Posterior vena cava (tissue), 2 donors: ENCODE measurements at places on chromosomes 7 and 10.

DNA sequence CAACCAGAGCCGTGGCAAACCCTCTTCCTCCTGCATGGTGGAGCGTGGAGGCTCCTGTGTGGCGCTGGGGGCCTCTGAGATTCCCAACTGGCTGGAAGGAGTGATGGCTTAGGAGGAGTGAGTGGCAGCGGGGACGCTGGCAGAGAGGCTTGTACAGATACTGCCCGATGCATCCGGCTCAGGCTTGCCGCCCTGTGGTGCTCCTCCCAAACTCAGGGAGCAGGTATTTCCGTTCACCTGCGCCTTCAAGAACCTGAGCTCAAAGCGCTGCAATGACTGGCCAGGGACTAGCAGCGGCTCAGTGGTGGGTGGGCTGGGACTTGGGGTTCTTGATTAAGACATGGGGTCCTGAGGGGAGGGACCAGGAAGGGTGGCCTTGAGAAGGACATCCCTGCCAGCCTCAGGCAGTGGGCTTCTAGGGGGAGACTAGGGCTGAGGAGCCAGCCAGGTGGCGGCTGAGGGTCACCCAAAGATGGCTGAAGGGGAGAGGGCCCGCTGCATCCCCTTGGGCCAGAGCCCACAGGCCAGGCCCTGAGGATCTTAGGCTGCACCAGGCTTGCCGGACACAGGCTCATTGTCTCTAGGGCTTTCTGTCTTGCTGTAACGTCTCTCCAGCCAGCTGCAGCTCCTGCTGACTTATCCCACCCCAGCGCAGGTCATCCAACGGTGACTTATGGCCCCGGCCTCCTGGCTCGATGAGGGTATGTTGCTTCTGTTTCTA, 3.2 kb downstream of the ZNF775 start:
- no peak for DNase-seq

GRCh38 chr10:3765146-3765545, 19.9 kb downstream of the KLF6 start:
- DNase-seq = no peak

GRCh38 chr7:76223286-76223972, 21.7 kb downstream of the SRRM3 start:
- DNase-seq = no peak

DNA sequence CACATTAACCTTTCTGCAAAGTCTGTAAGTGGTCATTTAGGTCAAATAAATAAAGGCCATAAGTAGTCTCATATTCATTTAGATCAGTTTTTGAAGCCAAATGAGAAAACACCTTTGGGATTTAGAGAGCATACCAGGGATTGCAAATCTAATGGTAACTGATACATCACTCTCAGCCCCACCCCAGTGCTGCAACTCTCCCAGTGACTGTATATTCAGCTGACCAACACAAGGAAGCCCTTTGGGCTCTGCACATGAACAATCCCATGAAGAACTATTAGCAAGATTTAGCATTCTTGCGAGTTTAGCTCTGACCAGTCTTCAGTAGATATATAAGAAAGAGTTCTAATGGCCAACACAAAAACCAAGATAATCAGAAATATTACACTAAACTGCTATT, 252.3 kb downstream of the CSTF2T start:
- no peak for DNase-seq

DNA sequence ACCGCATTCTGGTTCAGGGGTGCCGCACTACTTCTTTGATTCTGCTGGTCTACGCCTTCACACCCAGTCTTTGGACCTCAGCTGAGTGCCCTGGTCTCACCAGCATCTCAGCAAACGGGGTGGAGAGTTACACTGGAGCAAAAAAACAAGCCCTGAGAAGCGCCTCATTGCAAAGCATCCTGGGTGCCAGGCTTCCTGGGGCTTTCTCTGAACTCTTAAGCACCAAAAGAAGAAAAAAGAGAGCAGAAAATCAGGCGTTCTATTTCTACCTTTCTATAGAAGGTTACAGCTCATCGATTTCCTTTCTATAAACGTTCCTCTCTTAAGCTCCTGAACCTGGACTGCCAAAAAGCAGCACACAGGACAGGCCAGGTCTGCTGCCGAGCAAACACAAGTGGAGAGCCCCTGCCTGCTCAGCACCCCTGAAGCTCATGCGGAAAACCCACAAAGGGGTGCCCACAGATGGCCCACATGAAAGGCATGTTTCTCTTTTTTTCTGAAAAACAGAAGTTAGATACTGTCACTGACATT, 217.9 kb downstream of the SFMBT2 start:
- DNase-seq = no peak

- no peak for DNase-seq
Observed at GRCh38 chr10:123069246-123069986, 60.6 kb downstream of the ACADSB start.

GRCh38 chr7:26083113-26083512, 68.9 kb upstream of the NFE2L3 start:
- DNase-seq = no peak

DNA sequence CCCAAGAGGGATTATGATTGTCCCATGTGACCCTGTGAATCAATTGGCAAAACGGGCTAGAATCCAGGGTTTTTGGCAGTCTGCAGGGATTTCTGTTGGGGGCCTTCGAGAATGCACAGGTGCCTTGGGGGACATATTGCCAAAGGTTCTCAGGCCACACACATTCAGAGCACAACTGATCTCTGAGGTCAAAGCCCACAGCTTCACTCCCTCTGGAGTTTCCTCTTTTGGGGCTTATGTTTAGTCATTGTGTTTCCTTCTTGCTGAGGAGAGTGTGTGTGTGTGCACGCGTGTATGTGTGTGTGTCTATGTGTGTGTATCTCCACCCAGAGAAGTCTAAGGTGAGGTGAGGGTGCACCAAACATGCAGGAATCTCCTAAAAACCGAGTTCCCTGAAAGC, 8.8 kb downstream of the PPIF start:
- DNase-seq = no peak

DNA sequence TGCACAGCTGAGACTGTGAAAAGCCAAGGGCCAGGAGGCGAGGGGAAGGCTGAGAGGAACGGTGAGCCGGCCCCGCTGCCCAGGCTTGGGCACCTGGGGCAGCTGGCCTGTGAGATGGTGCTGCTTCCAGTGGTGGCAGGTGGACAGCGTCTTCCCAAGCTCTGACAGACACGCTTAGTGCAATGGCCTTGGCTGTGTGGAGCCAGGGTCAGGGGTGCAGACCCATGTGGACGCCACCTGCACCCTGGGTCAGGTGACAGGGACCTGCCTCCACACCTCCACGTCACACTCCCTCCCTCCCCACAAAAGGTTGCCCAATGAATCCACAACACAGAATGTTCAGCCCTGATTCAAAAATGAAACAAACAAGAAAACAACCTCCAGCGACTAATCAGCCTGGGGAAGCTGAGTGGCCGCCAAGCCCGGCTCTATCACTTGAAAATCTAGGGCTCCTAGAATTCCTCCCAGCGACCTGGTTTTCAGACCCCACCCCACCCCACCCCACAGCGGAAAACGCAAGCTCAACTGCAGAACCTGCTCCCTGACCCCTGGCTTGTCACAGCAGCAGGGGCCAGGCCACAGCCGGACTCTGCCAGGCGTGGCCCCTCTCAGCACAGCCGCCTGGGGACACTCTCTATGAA, 54.3 kb downstream of the PRKAG2 start:
- DNase-seq = peak; percentile 80

DNA sequence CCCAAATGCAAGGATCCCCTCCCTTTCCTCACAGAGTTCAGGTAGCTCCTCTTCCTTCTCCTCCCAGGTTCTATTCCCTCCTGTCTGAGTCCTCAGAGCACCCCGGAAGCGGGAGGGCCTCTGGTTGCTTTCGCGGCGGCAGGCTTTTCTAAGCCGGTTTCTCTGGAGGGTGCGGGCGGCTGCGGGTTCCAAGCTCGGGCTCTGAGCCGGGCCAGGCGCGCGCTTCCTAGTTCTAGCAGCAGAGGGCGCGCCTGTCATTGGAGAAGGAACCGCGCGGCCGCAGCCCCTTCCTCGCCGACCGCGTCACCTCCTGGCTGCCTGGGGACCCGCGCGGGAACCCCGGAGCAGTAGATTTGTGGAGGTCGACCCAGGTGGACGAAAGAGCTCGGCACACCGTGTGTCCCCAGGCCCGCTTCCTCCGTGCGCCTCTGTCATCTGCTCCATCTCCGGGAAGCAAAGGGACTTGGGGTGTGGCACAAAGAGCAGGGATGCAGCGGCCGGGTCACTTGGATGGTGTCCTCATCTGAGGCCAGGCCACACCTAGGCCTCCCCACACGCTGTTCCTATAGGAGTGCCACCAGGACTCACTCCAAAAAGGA, 389.0 kb upstream of the PODXL start:
- DNase-seq = peak; percentile 83

DNA sequence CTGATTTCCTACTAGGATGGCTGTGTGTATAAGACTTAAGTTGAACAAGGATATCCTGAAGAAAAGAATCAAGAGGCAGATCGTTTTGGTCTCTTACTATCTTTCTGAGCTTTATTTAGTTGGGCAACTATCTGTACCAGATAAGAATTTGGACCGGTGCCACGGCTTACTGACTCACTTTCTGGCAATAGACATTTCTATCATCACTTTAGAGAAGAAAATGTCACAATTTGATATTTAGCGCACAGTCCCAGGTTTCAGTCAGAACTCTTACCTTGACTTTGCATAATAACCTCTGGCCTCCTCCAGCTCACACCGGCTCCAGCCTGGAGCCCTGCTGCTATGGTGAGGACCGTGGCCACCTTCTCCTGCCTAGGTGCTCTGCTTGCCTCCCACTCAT, 218.2 kb upstream of the MDFIC start:
- no peak for DNase-seq

GRCh38 chr10:74114041-74114448, 36.6 kb downstream of the AP3M1 start:
- no peak for DNase-seq

GRCh38 chr7:100215895-100216294, 3.9 kb upstream of the PVRIG start:
- DNase-seq = peak; percentile 78

- DNase-seq = no peak
Observed at GRCh38 chr7:108104324-108104723, 25.8 kb downstream of the LAMB4 start.

- DNase-seq = no peak
Observed at GRCh38 chr10:59792812-59793211, 39.6 kb upstream of the MRLN start.

GRCh38 chr7:34357068-34357467, 300.9 kb upstream of the NPSR1 start:
- DNase-seq = no peak

DNA sequence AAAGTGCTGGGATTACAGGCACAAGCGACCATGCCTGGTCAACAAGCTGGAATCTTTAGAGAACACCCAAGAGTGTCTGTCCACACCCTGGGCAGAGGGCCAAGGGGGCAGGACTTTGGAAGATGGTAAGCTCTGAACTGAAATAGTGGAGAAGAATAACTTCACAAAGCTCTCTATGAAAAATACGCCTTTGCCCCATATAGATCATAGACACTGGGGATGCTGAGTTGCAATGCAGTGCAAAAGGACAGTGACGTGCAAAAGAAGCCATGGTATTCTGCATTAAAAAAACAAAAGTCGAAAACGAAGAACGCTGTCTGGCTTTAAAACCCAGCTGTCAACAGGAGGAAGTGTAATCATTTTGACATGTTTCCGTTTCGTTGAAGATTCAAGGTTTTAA, 353.6 kb downstream of the CALN1 start:
- DNase-seq = peak; percentile 83

DNA sequence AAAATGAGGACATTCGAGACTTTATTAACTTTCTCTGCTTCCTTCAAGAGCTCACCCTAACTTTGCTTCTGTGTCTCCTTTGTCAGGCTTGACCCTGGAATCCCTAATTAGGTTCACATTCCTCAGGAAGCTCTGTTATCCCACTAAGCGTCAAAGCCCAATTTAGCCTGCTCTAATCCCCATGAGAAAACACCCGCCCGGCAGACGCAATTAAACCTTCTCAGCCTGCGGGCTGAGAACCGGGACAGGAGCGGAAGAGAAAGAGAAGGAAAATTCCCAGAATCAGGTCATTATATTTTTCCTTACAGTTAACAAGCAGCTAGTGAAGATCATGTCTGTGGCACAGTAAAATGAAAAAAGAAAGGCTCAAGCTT, 93.0 kb downstream of the TNS3 start:
- DNase-seq = peak; percentile 62

DNA sequence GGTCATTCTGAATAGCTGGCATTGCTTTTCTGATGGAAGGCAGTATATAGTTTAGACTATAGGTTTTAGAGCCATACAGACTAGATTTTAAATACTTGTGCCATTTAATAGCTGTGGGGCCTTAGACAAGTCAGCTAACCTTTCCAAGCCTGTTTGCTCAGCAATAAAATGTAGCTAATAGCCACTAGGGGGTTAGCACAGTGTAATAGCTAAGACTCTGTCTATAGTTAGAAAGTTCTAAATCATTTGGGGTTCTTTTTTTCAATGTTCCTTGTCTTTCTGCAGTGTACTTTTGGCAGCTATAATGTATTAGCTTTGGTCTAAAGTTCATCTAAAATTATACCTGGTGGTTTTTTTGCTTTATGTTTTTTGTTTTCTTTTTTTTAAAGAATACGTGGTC, 7.5 kb upstream of the KIFBP start:
- no peak for DNase-seq

GRCh38 chr7:132915647-132916046, 166.2 kb downstream of the CHCHD3 start:
- DNase-seq = no peak

GRCh38 chr7:70867513-70867912, 264.4 kb upstream of the GALNT17 start:
- DNase-seq = no peak

GRCh38 chr10:60555700-60556099, 166.0 kb upstream of the ANK3 start:
- no peak for DNase-seq

DNA sequence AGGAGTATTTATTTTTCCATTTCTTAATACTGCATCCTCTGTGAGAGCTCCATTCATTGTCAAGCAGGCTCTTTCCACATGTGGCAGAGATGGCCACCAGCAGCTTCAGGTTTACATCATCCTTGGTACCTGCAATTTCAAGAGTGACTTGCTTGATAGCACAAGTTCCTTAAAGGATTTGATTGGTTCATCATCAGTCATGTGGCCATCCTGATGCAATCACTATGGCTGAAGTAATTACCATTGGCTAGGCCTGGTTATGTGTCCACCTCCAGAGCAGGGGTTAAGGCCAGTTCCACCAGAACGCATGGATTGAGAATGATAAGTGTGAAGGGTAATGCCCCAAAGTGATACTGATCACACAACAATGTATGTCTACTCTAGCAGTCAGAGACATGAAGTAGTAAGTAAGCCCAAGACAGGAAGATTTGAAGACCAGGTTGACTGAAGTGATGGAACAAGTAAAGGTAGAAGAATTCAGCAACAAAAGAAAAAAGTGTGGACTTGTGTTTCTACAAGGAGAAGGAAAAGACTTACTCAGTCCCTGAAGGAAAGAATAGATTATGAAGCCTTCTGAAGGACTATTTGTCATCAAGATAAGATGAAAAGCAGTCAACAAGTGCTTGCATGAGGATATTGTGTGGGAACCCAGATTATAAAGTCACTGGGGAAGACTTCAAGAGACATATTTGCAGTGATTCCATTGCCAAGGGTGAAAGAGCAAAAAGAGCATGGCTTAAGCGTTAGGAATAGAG, 26.4 kb upstream of the PRKAR2B start:
- DNase-seq = no peak

DNA sequence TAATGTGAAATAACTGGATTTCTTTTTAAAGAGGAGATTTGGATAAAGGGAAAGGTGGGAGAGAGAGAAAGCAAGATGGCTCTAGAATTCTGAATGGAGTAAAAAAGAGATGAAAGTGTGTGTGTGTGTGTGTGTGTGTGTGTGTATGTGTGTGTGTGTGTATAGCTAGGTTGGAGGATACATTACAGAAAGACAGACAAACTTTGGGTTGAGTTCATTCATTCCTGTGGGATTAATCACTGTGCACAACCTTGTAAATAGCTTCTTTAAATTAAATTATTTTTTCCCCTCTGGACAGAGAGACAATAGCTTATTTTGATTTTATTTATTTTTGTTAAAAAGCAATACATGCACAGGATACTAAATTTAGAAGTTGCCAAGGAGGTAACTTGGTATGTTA, 7.5 kb downstream of the ASB4 start:
- DNase-seq = no peak
